ENCODE measurements at places on chromosomes 6 and 20. TPM values are rescaled to one million over a fixed set of nuclear protein-coding genes. Genes with fewer than 3 reads are reported as not detected.

Gene CNR1
- 0.84 TPM for total RNA-seq

Gene NUDT3
- 16.7 TPM for total RNA-seq

Gene NHLRC1
- not detected for total RNA-seq

- no peaks in the 10 kb centered on the region for H3K27me3 ChIP-seq
- DNase-seq: no peak
- no peaks in the 10 kb centered on the region for H3K36me3 ChIP-seq
- no peak overlapping the region for H3K27ac ChIP-seq
- H3K4me1 ChIP-seq: no peaks in the 10 kb centered on the region
- no peak overlapping the region for H3K4me3 ChIP-seq
Measured at GRCh38 chr20:39268981-39269461, 306.9 kb downstream of the DHX35 start.

DNA sequence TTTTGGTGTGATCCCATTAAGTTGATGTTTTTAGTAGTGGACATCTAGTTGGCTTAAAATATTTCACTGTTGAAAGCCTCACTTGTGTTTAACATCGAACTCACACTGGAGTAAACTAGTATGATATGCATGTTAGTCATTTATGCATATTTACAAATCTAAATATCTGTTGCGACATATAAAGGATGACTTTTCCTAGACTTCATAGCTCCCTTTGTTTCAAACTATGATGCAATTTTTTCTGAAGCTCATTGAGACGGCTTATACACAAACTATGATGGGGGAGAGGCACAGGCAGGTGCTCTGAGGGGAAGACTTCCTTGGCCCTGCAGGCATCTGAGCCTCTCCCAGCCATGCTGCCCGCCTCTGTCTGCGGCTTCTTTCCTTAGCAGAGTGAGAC, 11.8 kb upstream of the FOXC1 start:
- H3K4me1 ChIP-seq: no peaks in the 10 kb centered on the region
- H3K36me3 ChIP-seq: no peaks in the 10 kb centered on the region
- H3K27ac ChIP-seq: no peak overlapping the region
- peaks cover 48% of the 10 kb centered on the region for H3K27me3 ChIP-seq

GRCh38 chr20:60051911-60052310, 93.7 kb downstream of the CDH26 start:
- H3K27me3 ChIP-seq: no peaks in the 10 kb centered on the region
- peaks cover 8% of the 10 kb centered on the region for H3K4me1 ChIP-seq
- no peak for DNase-seq
- H3K4me3 ChIP-seq: no peak overlapping the region
- no peaks in the 10 kb centered on the region for H3K36me3 ChIP-seq
- no peak overlapping the region for H3K27ac ChIP-seq

DNA sequence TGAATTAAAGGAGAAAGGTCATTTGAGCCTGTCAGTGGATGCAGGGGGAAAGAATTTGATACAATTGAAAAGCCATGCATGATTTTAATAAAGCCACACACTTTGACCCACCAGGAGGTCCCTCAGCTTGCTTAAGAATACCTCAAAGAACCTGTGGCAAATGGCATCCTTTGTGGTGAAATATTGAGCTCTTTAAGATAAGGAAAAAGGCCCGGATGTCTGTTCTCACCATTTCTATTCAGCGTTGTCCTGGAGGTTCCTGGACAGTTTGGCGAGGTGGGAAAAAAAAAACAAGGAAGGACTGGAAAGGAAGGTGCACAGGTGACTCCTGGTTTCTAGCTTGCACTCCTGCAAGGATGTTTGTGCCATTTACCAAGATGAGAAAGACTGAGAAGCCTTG, 91.0 kb downstream of the TOX2 start:
- no peaks in the 10 kb centered on the region for H3K36me3 ChIP-seq
- H3K27ac ChIP-seq: no peak overlapping the region
- H3K4me3 ChIP-seq: no peak overlapping the region
- no peaks in the 10 kb centered on the region for H3K4me1 ChIP-seq

DNA sequence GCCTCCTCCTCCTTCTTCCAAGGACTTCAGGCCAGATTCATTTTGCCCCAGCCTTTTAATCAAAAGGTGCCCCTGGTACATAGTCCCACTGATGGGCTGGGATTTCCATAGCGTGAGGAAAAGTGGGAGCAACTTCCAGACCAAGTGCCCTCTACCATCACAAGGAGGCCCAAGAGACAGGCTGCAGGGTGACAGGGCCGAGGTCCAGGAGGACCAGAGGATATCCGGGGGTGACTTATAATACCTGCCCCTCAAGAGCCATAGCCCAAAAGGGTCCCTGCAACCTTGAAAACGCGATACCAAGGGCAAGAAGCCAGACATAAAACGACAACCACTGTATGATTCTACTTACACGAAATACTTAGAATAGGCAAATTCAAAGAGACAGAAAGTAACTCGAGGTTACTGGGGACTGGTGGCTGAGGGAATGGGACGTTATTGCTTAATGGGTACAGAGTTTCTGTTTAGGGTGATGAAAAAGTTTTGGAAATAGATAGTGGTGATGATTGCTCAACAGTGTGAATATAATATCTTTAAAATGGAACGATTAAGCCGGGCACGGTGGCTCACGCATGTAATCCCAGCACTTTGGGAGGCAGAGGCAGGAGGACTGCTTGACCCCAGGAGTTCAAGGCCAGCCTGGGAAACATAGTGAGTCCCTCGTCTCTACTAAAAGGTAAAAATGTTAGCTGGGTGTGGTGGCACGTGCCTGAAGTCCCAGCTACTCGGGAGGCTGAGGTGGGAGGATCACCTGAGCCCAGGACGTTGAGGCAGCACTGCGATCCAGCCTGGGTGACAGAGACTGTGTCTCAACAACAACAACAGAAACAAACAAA, 71.9 kb downstream of the NOL4L start:
- no peaks in the 10 kb centered on the region for H3K36me3 ChIP-seq
- H3K27me3 ChIP-seq: no peaks in the 10 kb centered on the region
- H3K27ac ChIP-seq: no peak overlapping the region
- DNase-seq: no peak
- peaks cover 18% of the 10 kb centered on the region for H3K4me1 ChIP-seq

All from astrocyte (in vitro differentiated cells and primary cell).